ENCODE measurements at places on chromosomes 16 and 17.

GRCh38 chr17:77235370-77235941 is 94.7 kb downstream of the SEC14L1 start:
- no peak for DNase-seq

GRCh38 chr16:31333686-31334649 is 21.0 kb upstream of the ITGAX start:
- DNase-seq, result no peak

- DNase-seq, result no peak
These were observed 39.7 kb upstream of the ALDH3A1 start for GRCh38 chr17:19787733-19788357.

GRCh38 chr16:21565861-21566669 is 33.3 kb upstream of the METTL9 start:
- no peak for DNase-seq

GRCh38 chr16:71600822-71601221 is 23.9 kb upstream of the TAT start:
- DNase-seq, result no peak
